ENCODE measurements at places on chromosomes 1 and 21.

- no peak for DNase-seq
Observed at GRCh38 chr1:168907786-168908348, 178.9 kb upstream of the DPT start.

DNA sequence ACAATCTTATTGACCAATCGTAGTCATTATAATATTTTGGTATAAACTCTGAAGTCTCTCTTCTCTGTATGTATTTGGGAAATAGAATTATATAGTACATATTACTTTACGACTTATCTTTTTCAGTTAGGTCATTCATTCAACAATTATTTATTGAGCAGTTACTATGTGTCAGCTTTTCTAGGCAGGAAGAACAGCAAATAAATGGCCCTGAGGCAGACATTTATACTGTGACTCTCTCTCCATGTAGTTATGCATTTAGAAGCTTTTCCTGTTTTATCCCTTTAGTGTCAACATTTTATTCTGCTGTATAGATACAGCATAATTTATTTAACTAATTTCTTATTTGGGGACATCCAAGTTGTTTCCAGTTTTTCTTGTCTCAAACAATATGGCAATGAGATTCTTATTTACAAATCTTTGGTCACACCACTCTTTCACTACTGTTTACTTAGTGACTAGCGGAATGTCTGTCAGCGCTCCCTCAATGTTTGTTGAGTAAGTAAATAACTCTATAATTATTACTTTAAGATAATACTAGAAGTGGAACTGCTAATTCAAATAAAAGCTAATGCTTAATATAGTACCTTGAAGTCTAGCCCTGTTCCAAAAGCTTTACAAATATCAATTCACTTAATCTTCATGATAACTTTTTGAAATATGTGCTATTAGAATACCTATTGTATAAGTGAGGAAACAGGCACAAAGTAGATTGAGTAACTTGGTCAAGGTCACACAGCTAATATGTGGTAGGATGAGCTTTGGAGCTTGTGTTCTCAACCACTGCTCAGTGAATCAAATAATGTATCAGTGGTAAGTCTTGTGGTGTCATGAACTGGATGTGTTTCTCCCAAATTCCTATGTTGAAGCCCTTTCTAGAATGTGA, 465.6 kb downstream of the SIPA1L2 start:
- DNase-seq = no peak

GRCh38 chr1:43841321-43842174, 92.1 kb upstream of the ARTN start:
- DNase-seq = no peak

GRCh38 chr1:53014791-53015507, 47.1 kb upstream of the PODN start:
- peak; percentile 62 for DNase-seq

GRCh38 chr1:161182214-161182613, 4.9 kb upstream of the B4GALT3 start:
- DNase-seq = peak; percentile 53

GRCh38 chr1:199931666-199932377, 95.7 kb upstream of the NR5A2 start:
- DNase-seq = peak; percentile 5

DNA sequence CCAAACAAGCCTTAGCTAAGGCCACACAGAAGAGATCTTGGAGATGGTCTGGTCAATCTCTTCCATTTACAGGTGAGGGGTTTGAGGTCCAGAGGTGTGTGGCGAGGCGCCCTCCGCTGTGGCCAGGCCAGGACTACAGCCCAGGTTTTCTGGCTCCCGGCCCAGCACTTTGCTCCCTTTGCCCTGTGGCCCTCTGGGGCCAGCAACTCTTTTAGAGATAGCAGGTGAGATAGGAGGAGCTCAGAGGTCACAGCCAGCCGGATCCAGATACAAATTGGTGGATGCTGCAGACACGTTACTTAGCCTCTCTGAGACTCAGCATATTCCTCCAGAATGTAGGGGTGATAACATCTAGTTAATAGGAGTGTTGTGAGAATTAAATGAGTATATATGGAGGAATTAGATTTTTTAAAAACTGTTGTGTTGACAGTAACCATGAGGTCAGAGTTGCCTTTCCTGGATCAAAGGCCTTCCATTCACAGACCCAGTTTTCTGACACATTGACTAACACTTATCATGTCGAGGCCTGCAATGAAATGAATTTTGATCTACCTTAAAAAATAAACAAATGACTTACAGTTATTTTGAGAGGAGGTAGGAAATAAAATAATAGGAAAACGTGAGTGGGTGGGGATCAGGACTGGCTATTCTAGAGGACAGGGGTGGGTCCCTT, 16.6 kb downstream of the TEX35 start:
- DNase-seq = no peak

Data from activated CD4-positive, alpha-beta T cell treated with anti-CD3 and anti-CD28 coated beads, Interleukin-2, amount 50 U/mL, for 4 hours (primary cell).